ENCODE measurements at places on chromosomes 1 and 21.

DNA sequence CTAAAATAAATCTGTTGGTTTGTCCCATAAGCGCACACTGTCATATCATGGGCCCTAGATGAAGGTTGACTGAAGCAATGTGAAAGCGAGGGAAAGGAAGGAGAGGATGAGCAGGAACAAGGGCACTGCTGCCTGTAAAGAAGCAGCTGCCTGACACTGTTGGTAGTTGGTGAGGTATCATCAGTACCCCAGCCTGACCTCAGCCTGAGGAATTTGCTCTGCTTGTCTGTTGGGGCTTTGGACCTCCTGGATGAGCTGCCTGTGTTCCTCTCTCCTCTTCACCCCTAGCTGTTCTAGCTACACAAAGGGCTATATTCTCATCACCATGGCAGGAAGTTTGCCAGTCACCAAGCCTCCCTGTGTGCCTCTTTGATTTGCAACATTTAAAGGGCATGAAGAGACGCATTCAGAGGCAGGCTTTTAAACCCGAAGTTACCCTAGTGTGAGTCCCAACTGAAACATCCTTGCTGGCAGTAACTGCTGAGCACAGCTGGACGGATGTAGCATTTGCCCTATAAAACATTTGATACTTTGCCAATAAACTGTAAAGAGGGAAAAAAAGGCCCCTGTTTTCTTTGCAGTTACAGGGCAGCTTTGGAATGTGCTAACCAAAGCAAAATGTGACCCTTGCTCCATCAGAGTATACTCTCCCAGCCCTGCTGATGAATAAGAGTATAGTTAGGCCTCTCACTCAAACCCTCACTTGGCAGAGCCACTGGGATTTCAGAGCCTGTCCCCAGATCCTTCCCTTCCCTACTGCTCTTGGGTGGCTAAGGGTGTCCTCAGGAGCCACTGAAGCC, 22.2 kb upstream of the SPATA6 start:
- DNase-seq = no peak

GRCh38 chr1:15137809-15138208, 15.7 kb upstream of the TMEM51 start:
- DNase-seq = no peak

DNA sequence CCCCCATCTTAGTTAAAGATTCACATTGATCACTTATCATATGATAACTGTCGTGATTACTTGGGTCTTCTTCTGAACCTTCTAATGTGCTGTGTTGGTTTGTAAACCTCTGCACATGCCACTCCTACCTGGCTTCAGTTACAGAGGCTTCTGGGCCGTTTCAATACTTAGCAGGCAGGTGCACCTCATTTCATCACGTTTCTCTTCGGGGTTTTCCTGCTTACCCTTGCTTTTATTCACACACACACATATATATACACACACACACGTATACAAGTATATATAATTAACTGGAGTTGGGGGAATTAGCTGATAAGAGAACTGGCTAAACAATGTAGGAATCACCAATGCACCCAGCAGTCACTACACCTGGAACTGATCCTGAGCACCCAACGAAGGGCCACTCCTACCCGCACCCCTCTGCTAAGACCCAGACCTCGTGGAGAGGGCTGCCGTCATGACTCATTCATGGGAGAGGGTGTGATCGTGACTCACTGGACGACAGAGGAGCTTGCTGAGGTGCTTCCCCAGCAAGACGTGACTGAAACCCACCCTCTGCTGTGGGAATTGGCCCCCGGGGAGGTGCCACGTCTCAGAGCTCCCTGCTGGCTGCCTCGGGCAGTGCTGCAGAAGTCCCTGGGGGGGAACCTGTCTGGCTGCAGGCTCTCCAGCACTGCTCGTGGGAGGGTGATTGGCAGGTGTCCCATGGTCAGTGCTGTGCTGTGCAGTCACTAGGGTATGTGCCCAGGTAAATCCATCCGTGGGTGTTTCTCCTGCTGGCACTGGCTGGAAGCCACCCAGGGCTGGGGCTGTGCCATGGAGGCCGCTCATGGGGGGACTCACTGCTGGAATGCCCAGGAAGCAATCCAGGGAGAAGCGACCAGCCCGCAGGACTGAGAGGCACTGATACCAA, 166.6 kb downstream of the DYRK1A start:
- DNase-seq = no peak

- DNase-seq = no peak
Measured at GRCh38 chr1:228370941-228371740, 35.5 kb downstream of the TRIM11 start.

Data from SIG-M5 (cell line).